ENCODE measurements at places on chromosomes 13 and 19. TPM values are rescaled to one million over a fixed set of nuclear protein-coding genes. Genes with fewer than 3 reads are reported as not detected.
A peak's percentile ranks its signal among the peaks of the same experiment; 100 is the strongest.

- no peak for DNase-seq
Measured at GRCh38 chr13:114328595-114328994, 14.3 kb downstream of the CHAMP1 start.

DNA sequence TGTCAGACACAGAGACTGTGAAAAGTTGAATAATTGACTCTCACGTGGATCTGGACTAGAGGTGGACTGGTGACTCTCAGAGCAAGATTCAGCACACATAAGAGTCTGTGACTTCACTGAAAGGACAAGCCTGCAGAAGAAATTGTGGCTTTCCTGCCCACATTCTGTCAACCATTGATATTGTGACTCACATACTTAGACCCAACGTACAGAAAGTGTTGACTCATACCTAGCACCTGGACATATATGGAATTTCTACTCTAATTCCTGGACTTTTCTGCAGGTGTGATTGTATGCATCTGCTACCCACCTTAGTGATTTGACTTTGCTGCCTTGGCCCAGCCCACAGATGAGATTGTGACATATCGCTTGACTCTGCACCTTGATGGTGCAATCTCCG, 15.6 kb upstream of the ZNF730 start:
- no peak for DNase-seq

DNA sequence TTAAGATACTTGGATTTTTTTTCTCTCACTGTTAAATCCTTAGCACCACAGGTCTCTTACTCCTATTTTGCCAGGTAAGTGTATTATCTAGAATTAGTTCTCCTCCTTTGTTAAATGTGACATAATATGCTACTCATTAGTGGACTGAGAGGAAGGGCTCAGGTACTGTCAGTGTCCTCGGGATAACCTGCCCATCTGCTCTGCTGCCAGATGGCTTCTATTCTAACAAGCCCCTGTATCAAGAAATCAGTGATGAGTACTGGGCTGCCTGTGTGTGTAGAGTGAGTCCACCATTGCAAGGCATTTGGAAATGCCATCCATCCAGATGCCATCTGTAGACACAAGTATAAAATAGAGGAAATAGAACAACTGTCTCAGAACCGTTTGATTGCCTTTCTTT, 209.6 kb downstream of the ATP8A2 start:
- DNase-seq: no peak

GRCh38 chr19:18057557-18057956, 29.2 kb downstream of the IL12RB1 start:
- DNase-seq: peak; percentile 75

GRCh38 chr13:94902722-94903407, 190.5 kb upstream of the SOX21 start:
- no peak for DNase-seq

DNA sequence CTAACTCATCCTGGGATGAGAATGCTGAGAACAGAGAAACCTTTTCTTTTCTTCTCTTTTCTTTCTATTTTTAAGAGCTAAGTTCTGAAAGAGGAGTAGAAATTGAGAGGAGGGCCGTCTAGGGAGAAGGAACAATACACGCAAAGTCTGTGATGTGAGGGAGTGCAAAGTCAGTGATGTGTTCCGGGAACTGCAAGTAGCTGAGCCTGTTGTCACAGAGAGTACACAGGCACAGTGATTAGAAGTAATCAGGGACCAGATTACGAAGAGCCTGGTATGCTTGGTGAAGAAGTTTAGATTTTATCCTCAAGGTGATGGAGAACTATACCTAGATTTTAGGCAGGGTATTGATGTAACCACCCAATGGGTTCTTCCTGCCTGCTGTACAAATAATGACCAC, 32.0 kb upstream of the CXCL17 start:
- no peak for DNase-seq

- DNase-seq: no peak
Measured at GRCh38 chr13:33996636-33997035, 178.7 kb downstream of the RFC3 start.

GRCh38 chr13:42021851-42022250, 26.6 kb upstream of the DGKH start:
- DNase-seq: no peak

- DNase-seq: peak; percentile 49
Measured at GRCh38 chr13:112723771-112724170, 33.9 kb downstream of the ATP11A start.

DNA sequence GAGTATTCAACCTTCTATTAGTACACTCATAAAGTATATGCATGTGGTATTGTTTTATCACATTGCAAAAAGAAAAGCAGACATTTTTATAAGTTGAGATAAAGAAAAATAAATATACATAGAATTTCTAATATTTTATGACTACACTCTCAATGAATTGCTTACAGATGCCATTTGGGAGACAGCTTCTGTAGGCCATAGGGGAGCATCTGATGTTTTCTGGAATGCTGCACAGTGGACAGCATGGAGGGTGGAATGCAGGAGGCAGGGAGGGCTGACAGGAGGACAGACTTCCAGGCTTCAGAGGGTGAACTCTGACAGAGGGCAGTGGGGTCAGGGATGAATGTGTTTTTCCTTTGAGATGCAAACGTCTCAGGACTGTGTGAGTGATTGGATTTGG, 45.8 kb downstream of the MIPEP start:
- DNase-seq: no peak

- no peak for DNase-seq
Measured at GRCh38 chr19:47434088-47434487, 14.8 kb upstream of the MEIS3 start.

DNA sequence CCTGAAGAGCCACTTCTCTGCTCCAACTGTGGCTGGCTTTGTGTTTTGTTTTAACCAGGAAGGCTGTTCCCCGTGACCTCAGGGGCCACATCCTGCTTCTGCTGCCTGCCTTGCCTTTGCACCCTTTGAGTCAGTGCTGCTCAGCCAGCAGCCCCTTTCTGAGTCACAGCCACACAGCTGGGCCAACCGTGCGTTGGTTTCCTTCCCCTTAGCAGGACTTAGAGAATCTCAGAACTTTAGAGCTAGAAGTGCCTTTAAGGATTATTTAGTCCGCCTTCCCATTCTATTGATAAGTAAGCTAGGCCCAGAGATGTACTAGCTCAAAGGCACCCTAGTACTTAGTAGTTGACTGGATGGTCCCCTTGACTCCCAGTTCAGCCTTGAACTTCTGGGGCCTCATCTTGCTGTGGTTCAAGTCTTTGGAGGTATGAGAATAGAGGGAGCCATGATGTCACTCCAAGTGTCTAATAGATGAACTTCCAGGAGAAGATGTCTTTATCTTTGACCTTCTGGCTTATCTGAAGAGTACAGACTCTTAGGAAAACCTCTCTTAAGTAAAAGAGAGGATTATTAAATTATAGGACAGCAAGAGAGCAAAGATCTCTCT, 8.0 kb downstream of the RGCC start:
- DNase-seq: no peak

The CYP4F22 gene
- not detected for total RNA-seq

The KLF2 gene
- 105 TPM for total RNA-seq

The SIGLEC6 gene
- total RNA-seq: 2.4 TPM

Measured in sciatic nerve (tissue), 2 donors.